ENCODE measurements at places on chromosomes 3 and 15. TPM values are rescaled to one million over a fixed set of nuclear protein-coding genes. Genes with fewer than 3 reads are reported as not detected.

- DNase-seq, result no peak
Measured at GRCh38 chr3:49806850-49807249, 3.8 kb downstream of the INKA1 start.

DNA sequence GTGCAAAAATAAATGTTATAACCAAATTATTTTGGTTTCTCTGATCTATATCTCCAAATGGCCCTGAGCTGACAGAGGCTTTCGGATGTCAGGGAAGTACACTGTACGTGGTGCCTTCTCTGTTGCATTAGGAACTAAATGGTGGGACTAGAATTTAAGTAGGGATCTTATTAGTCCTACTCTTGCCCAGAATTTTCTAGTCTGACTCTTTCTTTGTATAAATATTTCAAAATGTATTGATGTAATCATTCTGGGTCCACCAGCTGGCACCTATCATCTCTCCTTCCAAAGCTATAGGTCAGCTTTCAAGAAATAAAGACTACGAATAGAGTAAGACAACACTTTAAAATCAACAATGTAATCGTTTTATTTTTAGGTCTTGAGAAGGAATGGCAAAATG, 22.3 kb upstream of the MLF1 start:
- DNase-seq, result no peak

DNA sequence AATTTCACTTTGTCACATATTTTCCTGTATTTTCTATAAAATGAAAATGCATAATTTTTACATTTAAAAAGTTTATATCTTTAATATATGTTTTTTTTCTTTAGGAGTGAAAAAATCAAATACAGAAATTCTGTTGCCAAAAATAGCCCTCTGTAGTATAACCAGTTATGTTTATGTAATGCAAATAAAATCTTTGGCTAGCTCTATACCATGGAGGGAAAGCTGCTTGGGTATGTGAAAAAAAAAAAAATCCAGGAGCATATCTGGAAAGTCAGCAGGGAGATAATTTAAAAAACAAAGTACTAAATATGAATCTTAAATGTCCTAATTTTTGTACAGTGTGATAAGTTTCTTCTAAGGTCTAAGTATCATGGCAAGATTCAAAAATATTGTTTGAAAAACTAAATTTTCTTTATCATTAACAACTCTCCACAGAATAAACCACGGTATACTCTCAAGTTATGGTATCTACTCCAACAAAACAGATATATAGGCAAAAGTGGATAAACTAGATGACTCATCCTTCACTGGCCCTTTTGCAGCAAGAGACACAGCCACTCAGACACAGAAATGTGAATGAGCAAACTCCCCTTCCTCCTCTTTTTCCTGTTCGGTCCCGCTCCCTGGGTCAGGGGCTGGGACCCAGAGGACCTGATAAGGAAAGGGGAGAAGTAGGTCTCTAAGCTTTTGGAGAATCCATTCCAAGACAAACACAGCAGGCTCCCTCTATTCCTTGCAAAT, 66.6 kb downstream of the PDZRN3 start:
- no peak for DNase-seq

GRCh38 chr3:10192953-10193691, 28.4 kb downstream of the IRAK2 start:
- DNase-seq, result no peak

DNA sequence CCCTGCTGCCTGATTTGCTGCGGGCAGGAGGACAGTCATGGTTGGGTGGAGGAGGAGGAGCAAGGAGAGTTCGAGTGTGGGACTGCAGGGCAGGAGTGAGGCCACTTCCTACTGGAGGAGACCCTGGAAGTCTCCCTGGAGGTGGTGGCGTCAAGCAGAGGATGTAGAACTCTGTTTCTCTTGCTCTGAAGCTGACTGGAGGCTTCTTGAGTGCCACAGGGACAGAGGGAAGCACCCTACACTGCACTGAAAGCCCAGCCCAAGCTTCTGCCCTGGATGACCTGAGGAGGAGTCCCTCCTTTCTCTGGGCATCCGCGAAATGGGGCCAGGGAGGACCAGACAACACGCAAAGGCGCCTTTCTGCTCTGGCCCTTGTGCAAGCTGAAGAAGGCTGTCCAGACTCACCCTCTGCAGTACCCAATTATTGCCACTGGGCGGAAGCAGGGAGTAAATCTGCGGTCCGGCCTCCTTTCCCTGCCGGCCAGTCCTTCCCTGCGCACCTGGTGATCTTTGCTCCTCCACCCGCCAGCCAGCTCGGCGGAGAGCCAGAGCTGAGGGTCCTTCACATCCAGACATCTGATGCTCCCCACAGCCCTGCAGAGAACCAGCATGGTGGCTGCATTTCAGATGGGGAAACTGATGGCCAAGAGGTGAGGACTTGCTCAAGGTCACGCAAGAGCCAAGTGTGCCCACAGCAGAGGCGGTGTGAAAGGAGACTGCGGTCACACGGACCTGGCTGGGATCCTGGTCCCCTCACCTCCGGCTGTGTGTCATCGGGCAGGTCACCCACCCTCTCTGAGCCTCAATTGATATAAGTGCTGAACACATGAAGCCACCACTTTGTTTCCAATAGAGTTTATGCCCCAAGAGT, 207.1 kb downstream of the TBC1D2B start:
- no peak for DNase-seq

DNA sequence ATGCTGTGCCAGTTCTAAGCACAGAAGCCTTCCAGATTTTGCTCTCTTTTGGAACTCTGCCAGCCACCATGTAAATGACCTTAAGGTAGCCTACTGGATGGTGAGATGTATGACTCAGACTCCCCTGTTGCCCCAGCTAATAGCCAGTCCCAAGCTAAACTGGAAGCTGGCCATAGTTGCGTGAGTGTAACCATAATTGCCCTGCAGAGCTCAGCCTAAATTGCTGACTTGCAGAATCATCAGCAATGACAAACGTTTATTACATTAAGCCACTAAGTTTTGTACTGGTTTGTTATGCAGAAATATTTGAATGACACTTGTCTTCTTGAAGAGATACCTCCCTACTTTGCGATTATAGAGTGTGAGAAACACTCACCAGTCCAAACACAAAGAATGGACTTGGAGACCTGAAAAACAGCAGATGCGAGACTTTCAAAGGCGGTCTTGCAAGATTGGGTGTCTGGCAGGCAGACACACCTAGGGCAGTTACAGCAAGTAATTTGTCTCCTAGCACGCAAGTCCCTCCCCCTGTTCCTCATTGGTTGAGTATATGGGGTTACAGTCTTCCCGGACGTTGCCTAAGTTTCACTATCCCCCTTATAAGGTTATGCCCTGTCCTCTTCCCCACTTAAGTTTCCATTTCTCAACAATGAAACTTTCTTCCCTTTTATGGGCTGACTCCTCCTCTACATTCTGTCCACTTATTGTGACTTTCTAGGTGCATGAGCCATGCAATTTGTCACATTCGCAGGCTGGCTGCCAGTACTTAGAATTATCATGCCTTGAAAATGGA, 83.6 kb upstream of the XCR1 start:
- no peak for DNase-seq

GOLGA6B gene
- 0.23 TPM for polyA plus RNA-seq
